ENCODE measurements at places on chromosomes 11 and 22.

- no peak for DNase-seq
Observed at GRCh38 chr22:43996981-43997265, 27.2 kb upstream of the PARVB start.

DNA sequence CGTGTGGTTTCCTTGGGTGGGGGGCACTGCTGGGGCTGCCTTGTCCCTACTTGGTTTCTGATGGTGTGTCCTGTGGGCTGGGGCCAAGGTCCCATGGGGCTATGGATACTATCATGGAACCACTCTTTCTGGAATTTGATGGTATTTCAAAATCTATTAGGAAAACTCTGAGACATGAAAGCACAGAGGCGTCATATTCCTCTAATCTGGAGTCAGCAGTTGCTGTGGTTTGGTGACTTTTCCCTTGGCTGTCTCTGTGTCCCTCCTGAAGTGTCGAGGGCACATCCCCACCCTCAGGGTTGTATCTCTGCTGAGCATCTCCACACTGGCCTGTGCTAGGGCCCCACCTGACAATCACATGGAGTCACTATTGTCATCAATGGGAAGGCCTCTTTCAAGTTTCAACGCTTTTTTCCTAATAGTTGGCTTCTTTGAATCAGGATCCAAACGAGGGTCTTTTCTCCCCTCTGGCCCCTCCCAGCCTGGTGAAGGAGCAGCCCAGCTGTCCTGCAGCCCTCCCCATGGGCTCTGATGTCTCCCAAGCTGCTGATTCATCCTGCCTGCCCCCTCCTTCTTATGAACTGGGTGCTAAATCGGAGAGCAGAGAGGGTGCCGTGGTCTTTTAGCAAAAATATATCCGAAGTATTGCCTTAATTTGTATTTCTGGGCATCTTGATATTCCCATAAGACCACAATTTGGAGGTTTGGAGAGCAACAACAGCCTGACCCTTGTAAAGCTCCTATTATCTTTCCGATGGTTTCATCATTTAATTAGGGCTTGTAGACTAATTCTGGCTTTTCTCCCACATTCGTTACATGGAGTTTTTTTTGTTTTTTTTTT is 38.5 kb downstream of the MED15 start:
- DNase-seq, result no peak

DNA sequence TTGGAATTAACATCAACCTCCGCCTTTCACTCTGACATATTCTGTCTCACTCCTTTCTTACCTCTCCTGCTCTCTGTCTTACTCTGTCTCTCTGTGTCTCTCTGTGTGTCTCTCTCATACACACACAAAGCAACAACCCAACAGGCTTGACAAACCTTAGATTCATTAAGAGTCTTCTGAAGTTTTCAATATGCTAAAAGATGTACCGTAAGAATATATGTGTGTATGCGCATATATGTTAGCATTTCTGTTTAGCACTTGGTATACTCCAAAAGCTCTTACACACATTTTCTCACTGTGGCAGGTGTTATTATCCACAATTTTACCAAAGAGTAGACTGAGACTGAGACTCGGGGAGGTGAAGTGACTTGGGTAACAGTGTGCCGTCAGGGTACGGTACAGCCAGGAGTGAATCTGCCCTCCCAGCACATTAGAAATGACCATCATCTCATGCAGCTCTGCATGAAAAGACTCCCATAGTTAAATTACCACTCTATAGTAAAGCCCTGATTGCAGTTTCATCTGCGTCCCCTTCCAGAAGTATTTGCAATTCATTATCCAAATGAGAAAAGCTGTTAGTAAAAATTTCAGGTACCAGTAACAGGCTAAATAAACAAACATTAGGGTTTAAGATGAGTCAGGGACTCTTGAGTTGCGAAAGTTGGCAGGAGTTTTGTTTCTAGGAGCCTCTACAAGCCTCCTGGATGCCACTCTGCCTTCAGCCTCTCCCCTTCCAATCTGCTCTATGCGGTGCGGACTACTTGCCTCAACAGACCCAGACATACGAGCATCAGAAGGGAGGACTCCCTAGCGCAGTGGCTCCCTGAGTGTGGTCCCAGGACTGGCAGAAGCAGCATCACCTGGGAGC is 195.2 kb upstream of the TMEM45B start:
- no peak for DNase-seq

DNA sequence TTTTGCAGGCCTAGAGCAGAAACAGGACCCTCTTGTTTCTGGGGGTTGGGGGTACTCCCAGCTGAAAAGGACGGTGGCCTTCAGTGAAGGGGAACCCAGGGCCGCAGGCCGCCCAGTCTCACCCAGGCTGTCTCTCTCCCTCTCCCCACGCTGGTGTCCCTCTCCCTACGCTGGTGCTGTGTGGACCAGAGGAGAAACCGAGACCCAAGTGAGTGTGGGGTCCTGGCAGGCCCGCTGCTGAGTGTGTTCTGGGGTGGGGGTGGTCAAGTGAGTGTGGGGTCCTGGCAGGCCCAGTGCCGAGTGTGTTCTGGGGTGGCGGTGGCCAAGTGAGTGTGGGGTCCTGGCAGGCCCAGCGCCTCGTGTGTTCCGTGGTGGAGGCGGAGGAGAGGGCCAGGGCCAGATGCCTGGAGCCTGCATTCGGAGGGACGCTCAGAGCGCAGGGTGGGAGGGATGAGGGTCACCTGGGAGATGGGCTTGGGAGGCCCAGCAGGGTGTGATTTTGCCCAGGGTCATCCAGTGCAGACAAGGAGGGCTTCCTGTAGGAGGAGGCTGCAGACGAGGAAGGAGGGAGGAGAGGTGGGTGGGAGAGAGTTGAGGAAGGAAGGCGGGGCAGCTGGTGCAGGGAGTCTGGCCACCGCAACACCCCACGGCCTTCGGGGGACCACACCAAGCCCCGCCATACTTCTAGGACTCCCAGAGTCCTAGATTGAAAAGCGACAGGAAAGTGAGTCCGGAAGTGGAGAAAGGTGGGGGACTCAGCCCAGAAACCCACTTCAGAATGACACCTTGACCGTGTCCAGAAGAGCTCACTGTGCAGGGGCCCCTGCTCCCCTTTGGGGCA is 10.3 kb downstream of the TNNT3 start:
- no peak for DNase-seq

DNA sequence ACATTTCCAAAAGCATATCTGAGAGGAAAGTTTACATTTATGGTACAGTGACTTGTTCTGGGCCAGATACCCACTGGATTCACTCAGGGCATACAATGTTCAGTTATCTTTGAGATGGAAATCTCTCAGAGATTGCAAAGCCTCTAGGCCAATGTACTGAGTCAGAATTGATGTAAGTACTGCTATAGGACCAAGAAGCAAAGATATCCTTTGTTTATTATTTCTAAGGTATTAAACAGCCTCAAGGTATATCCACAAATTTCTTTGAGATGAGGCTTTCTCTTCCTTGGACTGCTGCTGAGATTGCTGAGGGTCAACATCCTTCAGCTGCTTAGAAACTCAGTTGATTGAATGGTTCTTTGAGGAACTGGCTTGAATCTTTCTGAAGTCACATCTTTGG is 484.0 kb downstream of the METTL15 start:
- peak; percentile 9 for DNase-seq

GRCh38 chr11:122772945-122773344 is 65.4 kb upstream of the CRTAM start:
- DNase-seq, result peak; percentile 41

DNA sequence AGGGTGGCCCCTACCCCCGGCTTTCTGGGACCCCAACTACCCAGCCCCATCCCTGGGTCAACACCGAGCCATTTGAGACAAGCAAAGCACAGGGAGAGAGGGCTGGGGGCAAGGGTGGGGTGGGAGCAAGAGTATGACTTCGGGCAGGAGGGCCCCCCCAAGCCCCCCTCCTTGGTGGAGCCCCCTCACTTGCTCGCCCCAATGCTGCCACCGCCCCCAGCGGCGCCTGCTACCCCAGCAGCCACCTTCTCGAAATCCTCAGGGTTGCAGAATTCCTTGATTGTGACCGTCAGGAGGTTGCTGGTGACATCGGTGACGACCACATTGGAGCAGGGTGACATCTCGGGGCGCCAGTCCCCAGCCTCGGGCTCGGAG is 6.0 kb downstream of the CBX6 start:
- no peak for DNase-seq

- no peak for DNase-seq
Observed at GRCh38 chr22:49659281-49659923, 168.3 kb downstream of the BRD1 start.

GRCh38 chr22:18113680-18114394 is 3.2 kb downstream of the TUBA8 start:
- no peak for DNase-seq

GRCh38 chr11:4577761-4578160 is 3.8 kb upstream of the OR52I2 start:
- DNase-seq, result no peak

- peak; percentile 20 for DNase-seq
Observed at GRCh38 chr22:24112188-24112587, 69.1 kb upstream of the SUSD2 start.

- DNase-seq, result no peak
Observed at GRCh38 chr11:47569646-47570045, 4.2 kb downstream of the PTPMT1 start.

All from EH (cell line).